ENCODE measurements at places on chromosomes 4 and X. TPM values are rescaled to one million over a fixed set of nuclear protein-coding genes. Genes with fewer than 3 reads are reported as not detected.

GRCh38 chr4:71334465-71334882 is 4.3 kb upstream of the SLC4A4 start:
- DNase-seq: peak; percentile 35

DNA sequence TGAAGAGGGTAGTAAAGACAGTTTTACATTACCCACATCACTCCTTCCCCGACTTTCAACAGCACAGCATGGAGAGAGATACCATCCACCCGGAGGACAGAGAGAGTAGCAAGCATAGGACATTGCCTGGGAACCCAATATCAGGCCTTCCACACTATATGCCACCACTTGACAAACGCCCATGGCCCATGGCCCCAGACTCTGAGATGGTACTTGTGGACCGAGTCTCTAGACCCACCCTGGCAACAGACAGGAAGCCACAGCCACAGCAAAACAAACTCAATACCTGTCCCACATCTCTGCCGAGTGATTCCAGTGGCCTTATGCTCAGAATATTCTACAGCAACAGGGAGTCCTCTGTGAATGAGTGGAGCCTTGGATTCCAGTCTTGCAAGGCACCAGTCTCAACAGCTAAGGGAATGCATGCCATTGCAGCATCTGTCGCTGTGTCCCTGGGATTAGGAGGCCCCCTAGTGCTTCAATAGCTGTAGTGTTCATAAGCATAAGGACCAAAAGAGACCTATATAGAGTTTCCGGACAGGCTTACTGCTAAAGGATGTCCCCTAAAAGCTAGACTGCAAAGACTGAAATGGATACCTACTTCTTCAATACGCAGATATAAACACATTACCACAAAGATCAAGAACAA is 14.7 kb upstream of the CT55 start:
- peak; percentile 64 for DNase-seq

The P2RY4 gene
- total RNA-seq: 0.09 TPM

GRCh38 chr4:147524601-147525000 is 43.7 kb downstream of the EDNRA start:
- no peak for DNase-seq

DNA sequence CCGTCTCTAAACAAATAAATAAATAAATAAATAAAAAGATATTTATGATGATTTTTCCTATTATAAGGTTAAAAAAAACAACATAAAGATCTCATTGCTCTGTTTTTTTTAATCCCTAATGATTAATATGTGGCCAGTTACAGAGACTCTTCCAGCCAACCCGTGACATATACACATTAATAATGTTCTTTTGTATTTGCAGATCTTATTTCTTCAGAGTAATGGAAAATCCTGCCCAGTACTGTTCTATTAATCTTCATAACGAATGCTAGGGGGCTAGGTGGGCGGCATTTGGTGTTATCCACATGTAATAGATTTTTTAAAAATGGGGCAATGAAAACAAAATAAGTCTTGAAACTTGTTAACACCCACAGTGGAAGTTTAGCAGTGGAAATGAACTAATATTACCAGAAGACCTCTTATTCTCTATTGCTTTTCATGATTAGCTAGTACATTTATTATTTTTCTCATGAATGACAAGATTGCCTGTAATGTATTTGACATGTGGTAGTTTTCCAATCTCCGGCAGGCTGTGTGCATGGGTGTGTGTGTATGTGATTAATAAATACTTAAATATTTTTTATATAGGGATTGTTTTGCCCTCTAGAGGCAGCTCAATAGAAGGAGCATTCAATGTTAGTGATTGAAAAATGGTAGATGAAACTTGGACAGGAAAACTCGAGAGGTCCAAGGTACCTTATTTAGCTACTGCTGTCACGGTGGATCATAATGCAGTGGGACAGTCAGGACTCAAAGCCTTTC is 457.4 kb downstream of the IL1RAPL1 start:
- peak; percentile 40 for DNase-seq

The WAS gene
- 0.09 TPM for total RNA-seq

The F8A2 gene
- not detected for total RNA-seq

- no peak for DNase-seq
These were observed 8.8 kb upstream of the BMP2K start for GRCh38 chr4:78767350-78767749.

The G6PD gene
- total RNA-seq: 45.5 TPM

The YIPF7 gene
- total RNA-seq: not detected

GRCh38 chrX:113136836-113137235 is 296.2 kb upstream of the AMOT start:
- no peak for DNase-seq

The HHIP gene
- total RNA-seq: 16.0 TPM

- DNase-seq: no peak
These were observed 19.5 kb upstream of the XPNPEP2 start for GRCh38 chrX:129719268-129719667.

- DNase-seq: peak; percentile 72
These were observed 2.4 kb upstream of the NBDY start for GRCh38 chrX:56726605-56727004.

- no peak for DNase-seq
These were observed 14.7 kb downstream of the BCORL1 start for GRCh38 chrX:129997086-129997485.

- peak; percentile 43 for DNase-seq
These were observed 192.0 kb downstream of the PCDH7 start for GRCh38 chr4:30912098-30912714.

The DIAPH2 gene
- total RNA-seq: 42.3 TPM

The ASMT gene
- total RNA-seq: not detected

DNA sequence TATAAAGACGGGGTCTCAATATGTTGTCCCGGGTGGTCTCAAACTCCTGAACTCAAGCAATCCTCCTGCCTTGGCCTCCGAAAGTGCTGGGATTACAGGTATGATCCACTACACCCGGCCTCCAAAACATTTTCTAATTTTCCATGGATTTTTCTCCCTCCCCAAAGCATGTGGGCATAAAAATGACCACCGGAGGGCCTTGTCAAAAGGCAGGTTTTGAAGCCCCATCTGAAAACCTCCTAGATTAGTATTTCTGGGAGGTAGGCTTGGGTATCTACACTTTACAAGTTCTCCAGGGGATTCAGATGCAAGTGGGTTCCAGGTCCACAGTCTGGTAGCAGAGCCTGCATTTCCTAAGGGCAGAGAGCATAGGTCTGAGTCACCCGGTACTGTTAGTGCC is 1.4 kb upstream of the GPR173 start:
- peak; percentile 39 for DNase-seq

DNA sequence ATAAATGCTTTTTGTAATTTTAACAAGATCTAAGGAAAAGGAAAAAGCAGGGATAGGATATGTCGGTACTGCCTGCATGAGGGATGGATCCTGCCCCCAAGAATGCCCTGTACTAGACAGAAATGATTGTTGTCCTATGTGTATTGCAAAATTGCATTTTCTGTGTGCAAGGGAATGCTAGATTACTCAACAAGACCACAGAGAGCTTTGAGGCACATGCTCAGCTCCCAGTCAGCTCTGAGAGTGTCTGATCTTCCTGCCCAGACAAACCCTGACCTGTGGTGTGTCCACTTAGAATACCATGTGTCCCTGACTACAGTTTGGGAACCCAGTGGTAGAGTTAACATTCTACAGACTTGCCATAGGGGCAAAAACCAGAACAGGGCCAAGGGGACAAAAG is 129.2 kb upstream of the PAK3 start:
- DNase-seq: peak; percentile 41

DNA sequence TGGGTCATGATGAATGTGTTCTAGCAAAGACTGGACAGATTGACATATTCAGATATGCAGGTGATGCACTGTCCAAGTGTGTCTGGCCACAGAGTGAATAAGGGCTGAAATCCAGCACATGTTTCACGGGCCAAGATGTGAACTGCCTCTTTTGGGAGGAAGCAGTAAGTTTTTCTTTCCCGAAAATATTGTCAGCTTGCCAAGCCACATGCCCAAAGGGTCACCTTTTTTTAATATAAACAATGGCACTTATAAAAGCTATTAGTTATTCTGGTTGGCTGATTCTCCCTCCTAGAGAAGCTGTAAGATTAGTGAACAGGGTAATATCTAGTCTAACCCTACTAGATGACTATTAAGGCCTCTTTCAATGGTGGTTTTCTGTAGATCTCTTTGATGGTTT is 1.5 kb upstream of the EDNRA start:
- no peak for DNase-seq

DNA sequence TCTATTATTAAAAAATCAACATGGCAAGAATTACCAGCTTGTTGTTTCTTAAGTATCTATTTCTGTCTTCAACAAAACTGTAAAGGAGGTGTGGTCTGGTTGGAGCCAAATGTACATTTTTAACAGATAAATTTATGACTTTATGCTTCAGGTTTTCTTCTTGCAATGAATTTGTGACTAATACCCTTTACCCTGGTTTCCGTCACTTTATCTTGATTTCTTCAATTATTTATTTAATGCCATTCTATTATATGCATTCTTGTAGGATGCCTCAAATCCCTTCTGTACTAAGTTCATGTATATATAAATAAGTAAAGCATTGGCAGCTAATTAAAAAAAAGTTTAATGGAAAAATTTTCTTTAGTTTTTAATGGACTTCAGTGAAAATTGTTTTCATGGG is 41.5 kb upstream of the ANXA3 start:
- DNase-seq: no peak

The GAGE12J gene
- not detected for total RNA-seq

- DNase-seq: no peak
These were observed 237.7 kb downstream of the DCTD start for GRCh38 chr4:182679533-182679932.

The CDX4 gene
- total RNA-seq: not detected

- DNase-seq: peak; percentile 67
These were observed 73.3 kb downstream of the TASL start for GRCh38 chrX:30504309-30504708.

The ANKRD50 gene
- total RNA-seq: 22.2 TPM

GRCh38 chr4:145538596-145538995 is 56.9 kb downstream of the SMAD1 start:
- DNase-seq: no peak

DNA sequence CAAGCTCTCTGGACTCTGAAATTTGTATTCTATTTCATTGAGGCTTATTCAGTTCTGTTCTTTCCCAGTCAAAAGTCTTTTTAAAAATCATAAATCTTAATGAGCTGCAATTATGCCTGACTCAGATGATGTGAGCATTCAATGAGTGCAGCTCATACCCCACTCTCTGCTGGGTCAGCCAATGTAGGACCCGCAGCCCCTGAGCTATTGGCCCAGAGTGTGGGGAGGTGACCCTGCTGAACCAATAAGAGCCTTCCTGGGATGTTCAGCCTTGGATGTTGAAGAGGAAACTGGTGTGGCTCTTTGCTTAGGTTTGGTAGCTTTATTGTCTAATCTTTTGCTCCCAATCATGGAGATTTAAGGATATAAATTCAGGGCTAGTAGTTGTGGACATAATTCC is 12.1 kb upstream of the TCEAL4 start:
- no peak for DNase-seq

GRCh38 chrX:74515356-74515755 is 94.1 kb downstream of the SLC16A2 start:
- no peak for DNase-seq

DNA sequence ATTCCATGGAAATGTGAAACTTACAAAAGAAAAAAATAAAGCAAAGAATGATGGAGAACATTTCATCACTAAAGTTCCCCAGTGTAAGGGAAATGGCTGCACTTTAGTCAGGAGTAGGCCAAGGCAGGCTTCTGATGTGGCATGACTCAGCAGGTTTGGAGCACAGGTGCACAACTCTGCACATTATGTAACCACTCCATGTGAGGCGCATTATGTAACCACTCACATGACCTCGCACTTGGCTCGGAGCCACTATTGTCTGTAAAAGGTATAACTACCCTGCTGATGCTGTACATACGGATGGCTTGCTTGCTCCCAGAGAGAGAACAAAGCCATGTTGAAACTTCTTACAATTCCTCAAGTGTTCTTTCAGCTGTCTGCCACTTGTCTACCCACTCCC is 727.6 kb downstream of the TRAM1L1 start:
- DNase-seq: peak; percentile 82

All from fibroblast of the aortic adventitia (primary cell).